ENCODE measurements at places on chromosomes 12 and 14.

DNA sequence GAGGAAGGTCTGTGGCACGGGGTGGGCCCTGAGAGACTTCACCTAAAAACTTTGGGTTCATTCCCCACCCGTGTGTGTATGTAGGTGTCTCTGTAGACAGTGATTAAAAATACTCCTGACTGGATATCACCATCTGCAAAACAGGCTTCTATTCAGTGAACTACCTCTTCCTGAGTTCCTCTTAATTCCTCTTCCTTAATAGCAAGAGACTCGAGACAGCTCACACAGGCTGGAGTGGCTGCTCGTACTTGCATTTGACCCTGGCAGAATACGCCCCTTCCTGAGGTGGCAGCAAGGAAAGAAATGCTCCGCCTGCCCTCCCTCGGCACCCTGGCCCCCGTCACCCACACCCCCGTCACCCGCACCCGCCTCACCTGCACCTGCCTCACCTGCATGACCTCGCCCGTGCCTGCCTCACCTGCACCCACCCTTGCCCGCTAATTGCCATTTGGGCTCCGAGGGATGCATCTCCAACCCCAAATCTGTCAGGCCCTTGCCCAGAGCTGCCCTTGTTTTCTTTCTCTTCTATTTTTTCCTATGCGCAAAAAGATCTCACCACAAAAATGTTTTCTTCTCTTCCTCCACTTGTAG is 90.0 kb downstream of the FBXL14 start:
- no peak for DNase-seq

DNA sequence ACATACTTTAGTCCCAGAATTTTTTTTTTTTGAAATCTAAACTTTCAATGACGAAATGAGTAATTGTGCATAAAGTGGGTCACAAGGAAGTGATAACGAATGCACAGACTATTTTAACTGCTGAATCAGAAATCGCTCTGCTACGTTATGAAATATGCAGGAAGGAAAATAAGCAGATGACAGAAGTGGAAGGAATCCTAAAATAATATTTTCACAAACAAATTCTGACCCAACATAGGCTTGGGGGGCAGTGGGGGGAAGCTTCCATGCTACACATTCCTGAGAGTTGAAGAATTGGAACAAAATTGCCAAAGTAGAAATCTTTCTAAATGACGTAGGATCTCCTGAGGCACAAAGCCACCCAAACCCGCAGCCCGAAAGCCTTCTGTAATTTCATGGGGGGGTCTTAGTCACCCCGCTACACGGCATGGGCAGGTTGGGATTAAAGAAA is 89.6 kb downstream of the ARF6 start:
- DNase-seq: no peak

DNA sequence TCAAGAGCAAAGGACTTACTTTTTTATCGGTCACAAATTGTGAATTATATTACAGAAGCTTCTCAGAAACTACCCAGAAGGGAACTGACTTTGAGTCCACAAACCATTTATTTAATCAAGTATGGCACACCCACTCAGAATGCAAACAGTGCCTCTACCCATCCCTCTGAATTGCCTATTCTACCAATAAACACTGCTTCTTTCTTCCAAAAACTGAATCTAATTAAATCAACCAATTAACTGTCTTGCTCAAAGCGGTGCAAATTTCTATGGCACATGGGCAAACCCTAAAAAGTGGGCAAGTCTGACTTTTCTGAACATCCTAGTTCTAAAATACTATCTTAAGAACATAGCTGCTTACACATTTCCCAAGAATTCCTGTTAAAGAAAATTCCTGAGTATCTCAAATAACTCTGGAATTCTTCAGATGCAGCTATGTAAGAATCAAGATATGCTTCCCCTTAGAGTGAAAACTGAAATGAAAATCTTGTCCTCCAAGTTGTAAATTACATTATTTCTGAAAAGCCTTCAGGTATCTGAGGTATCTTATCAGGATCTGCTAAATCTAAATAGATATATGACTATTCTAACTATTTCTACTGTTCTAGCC is 4.3 kb downstream of the SPTLC2 start:
- no peak for DNase-seq

GRCh38 chr12:63362166-63362565 is 211.2 kb upstream of the AVPR1A start:
- no peak for DNase-seq

DNA sequence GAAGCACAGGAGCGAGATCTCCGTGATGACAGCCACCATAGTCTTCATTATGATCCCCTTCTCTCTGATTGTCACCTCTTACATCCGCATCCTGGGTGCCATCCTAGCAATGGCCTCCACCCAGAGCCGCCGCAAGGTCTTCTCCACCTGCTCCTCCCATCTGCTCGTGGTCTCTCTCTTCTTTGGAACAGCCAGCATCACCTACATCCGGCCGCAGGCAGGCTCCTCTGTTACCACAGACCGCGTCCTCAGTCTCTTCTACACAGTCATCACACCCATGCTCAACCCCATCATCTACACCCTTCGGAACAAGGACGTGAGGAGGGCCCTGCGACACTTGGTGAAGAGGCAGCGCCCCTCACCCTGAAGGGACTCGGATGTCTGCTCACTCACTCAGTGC is 775 bp downstream of the OR10P1 start:
- no peak for DNase-seq

DNA sequence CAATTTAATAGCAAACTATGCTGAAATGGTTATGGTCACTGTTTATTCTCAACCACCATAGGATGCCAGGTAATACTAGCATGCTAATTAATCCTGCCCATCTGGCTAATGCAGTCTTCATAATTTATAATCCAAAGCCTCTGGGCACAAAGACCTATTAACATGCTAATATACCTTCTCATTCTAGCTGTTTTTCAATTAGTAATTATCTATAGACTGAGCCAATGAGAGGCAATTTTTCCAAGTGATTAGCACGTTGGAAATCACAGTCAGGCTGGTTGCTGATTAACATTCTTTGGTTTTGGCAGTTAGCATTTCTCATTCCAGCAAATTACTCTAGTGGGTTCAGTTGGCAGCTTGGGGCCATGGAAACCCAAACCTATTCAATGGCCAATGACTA is 357.2 kb downstream of the SEC23A start:
- DNase-seq: no peak

- peak; percentile 10 for DNase-seq
Observed at GRCh38 chr14:34713681-34714319, 593 bp downstream of the CFL2 start.

DNA sequence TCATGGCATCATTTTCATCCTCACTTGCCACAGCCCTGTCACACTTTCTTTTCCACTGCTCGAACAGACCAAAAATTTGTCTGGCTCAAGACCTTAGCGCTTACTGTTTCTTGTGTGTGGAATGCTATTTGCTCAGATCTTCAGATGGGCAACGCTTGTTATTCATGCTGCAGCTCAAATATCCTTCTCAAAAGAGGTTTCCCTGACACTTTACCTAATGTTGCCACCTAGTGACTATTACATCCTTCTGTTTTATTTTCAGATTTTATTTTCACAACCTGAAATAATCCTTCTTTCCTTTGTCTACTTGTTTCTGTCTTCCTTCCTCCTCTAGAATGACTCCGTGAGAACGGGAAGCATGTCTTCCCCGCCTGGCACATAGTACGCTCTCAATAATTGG is 5.6 kb downstream of the FBXO33 start:
- DNase-seq: no peak

GRCh38 chr14:99357916-99358390 is 86.0 kb upstream of the BCL11B start:
- no peak for DNase-seq

DNA sequence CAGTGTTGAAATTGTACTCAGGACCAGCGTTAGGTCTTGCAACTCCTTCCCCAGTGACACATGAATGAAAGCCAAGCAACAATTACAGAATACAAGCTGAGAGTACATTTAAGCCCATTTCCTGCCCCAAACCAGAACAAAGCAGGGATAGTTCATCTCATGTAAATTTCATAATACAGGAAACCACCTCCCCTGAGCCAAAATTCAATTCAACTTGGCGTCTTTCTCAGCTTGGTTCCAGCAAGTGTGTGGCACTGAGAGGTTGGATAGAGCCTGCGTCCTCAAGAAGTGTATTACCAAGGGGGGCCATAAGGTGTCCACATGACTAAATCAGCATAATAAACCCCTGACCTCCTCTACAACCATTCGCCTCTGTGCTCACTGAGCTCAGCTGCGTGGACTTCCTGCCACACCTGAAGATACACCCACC is 278.9 kb upstream of the CRY1 start:
- DNase-seq: peak; percentile 21

DNA sequence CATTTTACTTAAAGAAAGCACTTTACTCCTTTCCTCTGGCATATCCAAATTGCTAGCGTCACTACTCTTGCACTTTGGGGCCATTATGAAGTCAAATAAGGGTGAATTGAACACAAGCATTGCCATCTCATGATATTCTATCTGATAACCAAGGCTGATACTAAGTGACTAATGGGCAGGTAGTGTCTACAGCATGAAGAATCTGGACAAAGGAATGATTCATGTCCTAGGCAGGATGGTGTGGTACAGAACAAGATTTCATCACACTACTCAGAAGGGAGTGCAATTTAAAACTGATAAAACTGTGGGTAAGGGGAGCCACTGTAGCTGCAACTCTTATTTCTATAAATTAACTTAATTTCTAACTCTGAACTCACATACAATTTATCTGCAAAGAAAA is 7.7 kb upstream of the SLC6A15 start:
- DNase-seq: no peak

DNA sequence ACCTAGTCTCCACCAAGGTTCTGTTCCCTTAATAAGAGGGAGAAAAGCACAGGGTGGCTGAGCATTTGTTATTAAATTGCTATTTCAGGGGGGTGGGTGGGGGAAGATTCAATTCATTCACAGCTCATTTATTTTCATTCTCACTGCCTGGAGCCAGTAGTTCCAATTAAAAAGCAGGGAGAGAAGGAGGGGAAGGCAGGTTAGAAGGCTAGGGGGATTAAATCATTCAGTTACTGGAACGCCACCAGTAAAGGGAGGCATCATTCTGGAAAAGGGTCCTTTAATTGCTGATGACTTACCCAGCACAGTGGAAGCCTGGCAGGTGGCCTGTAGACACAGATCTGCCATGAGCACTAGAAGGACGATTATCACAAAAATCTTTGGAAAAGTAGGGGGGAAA is 47.4 kb downstream of the NIN start:
- no peak for DNase-seq

GRCh38 chr12:49501895-49502294 is 36.9 kb upstream of the KCNH3 start:
- no peak for DNase-seq

GRCh38 chr12:101653030-101653429 is 44.4 kb upstream of the CHPT1 start:
- no peak for DNase-seq

GRCh38 chr12:96719660-96720362 is 187.2 kb upstream of the NEDD1 start:
- DNase-seq: peak; percentile 12

DNA sequence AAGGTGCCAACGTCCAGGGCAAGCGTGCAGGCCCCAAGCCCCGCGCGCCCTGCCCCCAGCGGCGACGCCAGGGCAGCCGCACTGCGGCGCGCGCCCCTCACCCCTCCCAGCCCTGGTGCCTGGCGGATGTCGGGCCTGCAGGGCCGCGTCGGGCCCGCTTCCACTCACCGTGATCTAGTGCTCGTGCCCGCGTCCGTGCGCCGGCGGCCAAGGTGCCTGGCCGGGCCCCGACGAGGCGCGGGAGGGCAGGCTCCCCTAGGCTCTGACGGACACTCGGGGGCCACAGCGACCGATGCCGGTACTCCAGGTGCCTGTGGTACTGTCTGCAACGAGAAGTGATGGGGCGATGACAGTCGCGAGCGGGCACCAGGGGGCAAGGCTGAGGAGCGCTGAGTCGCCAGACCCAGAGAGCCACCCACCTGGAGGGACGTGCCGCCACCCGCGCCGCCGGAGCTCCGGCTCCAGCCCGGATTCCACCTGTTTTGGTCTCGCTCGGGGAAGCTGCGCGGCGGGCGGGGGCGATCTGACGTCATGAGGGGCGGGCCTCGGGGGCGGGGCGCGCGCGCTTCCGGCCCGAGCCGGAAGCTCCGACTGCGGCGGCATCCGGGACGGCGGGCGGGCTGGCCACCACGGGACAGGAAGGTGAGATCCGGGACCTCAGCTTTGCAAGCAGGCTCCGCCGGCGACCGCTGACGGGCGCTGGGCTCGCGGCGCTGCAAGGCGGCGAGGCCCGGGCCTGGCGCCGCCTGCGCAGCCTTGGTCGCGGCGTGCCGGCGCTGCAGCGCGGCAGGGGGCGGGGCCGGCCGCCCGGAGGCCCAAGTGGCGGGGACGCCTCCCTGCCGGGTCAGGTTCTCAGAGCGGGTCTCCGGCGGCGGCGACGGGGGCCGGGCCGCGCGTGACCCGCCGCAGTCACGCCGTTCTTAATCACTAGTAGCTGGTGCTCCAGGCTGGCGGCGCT is at the start of the genes LYSET and MOAP1:
TSS of gene LYSET (plus strand) at position 927 of the 958 bp plus-strand sequence. CDS start 89 bp downstream, outside the sequence.
TSS of gene MOAP1 (minus strand) at position 507 of the 958 bp plus-strand sequence. CDS start 655 bp downstream, outside the sequence.
- peak; percentile 80 for DNase-seq
